ENCODE measurements at places on chromosomes 7 and 10.

GRCh38 chr7:103704701-103705100 lies 258.7 kb upstream of the SLC26A5 start:
- DNase-seq = no peak

- DNase-seq = peak; percentile 30
Observed at GRCh38 chr7:140033036-140033435, 29.7 kb downstream of the PARP12 start.

GRCh38 chr7:131010029-131010716 lies 276.2 kb upstream of the KLF14 start:
- no peak for DNase-seq

GRCh38 chr7:21011153-21011552 lies 224.5 kb upstream of the SP8 start:
- no peak for DNase-seq

DNA sequence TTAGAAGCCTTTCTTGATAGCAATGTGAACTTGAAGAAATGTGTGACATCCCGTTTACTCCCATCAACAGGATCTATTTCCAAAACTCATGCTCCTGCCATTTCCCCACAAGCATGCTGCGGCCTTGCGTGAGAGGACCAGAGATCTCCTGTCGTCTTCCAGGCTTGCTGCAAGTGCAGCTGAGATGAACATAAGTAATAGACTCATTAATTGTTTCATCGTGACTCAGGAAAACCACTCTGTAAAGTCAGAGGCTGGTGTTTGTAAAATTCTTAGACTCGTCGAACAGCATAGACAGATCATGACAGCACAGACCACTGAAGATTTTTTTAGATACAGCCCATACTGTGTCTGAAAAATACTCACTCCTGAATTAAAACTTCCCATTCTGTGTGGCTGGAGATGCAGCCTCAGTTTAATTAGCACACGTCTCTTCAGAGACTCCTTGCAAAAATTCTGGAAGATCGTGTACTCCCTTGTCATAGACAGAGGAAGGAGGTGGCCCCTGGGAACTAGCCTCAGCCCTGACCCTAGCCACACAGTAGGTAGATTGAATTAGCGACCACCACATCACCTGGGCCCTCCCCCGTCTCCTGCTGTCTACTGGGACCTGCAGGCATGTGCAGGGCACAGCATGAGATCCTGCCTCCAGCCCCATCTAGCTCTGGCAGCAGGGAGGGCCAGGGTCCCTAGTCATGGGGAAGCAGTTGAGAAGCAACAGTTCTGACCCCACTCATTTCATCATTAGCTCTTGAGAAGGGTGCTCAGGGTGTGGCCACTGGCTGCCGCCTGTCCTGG lies 226.0 kb downstream of the CELF2 start:
- no peak for DNase-seq

GRCh38 chr10:49074836-49075682 lies 40.3 kb downstream of the VSTM4 start:
- DNase-seq = no peak

- no peak for DNase-seq
Observed at GRCh38 chr7:28596245-28596935, 184.1 kb downstream of the CREB5 start.

- DNase-seq = no peak
Observed at GRCh38 chr10:14312014-14312413, 18.7 kb downstream of the FRMD4A start.

DNA sequence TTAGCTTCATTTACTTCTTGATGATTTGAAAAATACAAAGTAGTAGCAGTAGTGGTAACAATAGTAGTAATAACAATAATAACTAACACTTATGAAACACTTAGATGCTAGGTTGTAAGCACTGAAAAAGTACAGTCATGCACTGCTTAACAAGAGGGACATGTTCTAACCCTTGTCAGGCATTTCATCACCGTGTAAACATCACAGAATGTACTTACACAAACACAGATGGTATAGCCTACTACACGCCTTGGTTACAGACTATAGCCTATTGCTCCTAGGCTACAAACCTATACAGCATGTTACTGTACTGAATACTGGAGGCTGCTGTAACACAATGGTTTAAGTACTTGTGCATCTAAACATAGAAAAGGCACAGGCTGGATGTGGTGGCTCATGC lies 60.6 kb downstream of the PUS7 start:
- no peak for DNase-seq

DNA sequence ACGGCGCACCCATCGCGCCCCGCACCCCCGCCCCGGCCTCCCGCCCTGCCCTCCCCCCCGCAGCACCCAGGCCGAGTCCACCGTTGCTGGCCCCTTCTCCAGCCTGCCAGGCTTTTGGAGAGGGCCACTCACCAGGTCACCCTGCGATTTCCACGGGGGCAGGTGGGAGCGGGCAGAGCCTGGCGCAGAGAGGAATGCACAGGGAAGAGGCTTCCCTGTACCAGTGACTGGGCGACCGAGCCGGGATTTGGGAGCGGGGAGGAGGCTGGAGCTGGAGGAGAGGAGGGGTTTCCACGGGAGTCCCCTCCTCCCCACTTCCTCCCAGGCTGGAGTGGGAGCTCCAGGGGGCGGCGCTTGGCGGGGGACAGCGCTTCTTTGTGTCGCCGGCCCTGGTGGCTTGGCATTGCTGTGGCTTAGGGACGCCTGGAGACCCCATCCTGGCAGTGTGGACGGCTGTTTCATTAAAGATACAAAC lies 19.3 kb downstream of the TCAF1 start:
- DNase-seq = no peak

DNA sequence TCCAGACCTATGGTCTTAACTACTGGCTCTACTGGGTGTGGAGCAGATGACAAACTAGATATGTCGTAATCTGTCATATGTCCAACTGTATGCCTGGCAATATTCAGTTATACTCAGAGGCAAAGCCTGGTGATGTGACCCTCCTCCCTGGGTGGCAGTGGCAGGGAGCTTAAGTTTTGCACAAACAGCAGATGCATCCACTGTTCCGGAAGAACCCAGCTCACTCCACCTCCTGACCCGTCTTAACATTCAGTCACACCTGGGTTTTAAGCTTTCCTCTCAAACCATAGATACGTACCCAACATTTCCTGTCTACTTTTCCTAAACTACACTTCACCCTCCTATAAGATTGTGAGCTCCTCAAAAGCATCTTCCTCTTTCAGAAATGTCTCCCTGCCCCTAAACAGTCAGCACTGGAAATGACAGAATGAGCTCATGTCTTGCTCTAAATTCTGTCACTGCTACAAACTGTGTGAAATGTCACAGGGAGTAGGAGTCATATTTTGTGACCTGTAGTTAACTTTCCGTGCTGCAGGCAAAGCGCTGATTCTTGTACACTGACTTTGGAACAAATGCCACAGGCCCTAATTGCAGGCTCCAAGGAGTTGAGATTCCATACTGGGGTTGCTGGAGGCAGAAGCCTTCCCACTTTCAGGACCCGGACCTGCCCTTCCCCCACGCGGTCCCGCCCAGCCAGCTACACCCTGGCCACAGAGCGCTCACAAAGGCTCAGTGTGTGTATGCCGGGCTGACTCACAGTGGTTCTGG lies 23.9 kb downstream of the SCD start:
- DNase-seq = peak; percentile 84

GRCh38 chr10:34670081-34670480 lies 145.0 kb downstream of the PARD3 start:
- no peak for DNase-seq

DNA sequence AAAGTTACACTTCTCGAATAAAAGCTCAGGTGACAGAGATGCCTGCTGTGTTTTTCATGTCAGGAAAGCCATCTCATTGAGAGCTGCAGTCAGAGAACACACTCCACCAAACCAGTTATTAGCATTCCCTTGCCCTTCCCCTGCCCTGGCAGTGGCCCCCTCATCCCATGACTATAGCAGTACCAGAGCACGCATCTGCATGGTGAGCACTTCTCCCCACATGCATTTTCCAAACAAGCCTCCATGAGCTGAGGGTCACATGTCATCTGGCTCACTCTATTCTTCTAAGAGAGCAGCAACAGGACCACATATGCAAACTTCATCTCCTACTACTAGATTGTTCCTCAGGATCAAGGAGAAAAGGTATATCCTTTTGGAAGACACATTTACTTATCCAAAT lies 42.4 kb upstream of the FGL2 start:
- DNase-seq = no peak

DNA sequence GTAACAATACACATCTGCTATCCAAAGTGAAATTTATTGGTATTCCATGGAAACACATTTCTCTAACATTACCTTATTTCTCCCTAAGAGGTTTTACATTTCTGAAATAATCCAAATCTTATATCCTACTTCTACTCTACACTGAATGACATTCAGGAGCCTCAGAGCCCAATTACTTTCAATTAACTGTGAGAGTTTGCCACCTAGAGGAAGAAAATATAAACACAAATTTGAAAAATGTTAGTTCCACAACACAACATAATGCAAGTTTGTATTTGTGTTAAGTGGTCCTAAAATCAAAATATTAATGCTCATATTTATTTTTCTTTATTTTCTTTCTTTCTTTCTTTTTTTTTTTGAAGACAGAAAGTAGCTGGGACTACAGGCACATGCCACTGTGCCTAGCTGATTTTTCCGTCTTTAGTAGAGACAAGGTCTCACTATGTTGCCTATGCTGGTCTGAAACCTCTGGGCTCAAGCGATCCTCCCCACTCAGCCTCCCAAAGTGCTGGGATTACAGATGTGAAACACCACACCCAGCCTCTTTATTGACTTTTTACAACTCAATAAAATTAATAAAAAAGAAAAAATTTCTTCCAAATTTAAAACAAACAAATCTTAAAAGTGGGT lies 46.0 kb downstream of the ATAD1 start:
- DNase-seq = no peak

GRCh38 chr7:43888993-43889945 lies 17.1 kb downstream of the URGCP start:
- DNase-seq = no peak

GRCh38 chr10:2225609-2226008 lies 488.3 kb upstream of the ADARB2 start:
- DNase-seq = no peak

- DNase-seq = no peak
Observed at GRCh38 chr7:118104812-118105441, 79.0 kb upstream of the LSM8 start.

- no peak for DNase-seq
Observed at GRCh38 chr7:101362334-101363195, at the start of gene COL26A1. Gene COL26A1 (plus strand): TSS chr7:101362875. CDS start chr7:101363033, 158 bp downstream.

GRCh38 chr7:152093717-152094116 lies 68.2 kb downstream of the GALNT11 start:
- no peak for DNase-seq

GRCh38 chr7:84237533-84238173 lies 43.1 kb upstream of the SEMA3A start:
- DNase-seq = no peak

DNA sequence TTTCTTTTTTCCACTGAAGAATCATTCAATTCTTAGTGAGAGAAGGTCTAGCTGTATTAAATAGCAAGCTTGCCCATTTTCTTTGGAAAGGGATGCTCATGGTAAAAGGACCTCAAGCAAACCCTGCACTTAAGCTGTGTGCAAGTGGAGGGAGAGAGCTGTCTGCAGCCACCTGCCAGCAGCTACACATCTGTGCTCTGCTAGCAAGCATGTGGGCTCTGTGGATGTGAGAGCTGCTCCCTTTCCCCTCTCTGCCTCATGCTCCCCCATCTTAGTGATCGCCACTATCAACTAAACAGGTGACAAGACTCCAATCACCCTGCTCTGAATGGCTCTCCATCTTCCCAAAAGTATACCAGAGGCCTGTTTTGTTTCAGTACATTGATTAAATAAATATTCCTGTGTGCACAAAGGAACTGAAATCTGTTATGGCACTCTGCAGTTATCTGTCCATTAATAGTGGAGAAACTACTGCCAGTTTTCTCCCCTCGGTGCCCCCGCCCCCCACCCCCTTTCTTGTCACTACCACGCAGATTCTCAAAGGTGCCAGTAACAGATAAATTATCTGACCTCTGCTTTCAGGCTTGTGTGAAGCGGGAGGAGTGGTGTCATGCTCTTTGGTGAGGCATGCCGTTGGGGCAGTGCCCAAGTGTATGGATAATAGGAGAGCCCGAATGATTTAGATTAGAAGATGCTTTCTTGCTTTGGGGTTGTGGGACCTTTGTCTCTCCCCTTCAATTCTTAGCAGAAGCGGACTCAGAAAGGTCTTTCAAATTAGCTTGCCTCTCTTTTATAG lies 26.4 kb downstream of the AUTS2 start:
- DNase-seq = no peak

DNA sequence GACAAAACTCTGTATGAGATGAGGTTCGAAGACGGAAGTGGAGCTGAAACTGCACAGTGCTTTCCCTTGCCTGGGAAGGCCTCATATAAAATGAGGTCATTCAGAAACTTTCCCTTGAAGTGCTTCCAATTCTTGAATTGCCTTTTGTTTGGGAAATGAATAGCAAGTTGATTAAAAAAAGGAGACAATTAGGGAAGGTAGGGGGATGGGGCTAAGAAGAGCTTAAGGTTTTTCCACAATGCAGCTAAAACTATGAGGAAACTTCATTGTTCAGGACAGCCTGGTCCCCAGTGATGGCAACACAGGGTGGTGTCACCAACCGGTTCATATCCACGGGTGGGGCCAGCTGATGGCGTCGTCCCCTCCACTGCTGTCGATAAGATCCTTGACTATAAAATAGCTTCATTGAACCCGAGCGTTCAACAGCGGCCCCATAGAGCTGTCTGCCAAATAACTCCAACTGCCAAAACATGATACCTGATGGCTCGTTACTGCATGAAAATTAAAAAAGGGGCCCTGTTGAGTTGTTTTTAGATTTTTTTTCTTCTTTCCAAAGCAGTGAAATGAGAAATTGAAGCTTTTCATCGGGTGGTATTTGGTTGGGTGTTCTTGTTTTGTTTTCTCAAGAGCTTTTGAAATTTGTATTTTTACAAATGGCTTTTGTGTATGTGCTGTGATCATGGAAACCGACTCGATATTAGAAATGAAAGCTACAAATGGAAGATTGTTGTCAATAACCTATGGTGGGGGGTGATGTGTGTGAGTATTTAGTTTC lies 2.8 kb upstream of the CELF2 start:
- no peak for DNase-seq

- DNase-seq = no peak
Observed at GRCh38 chr7:45873355-45873754, 473 bp upstream of the CCDC201 start.

GRCh38 chr7:128666200-128666599 lies 5.9 kb upstream of the GARIN1A start:
- no peak for DNase-seq

DNA sequence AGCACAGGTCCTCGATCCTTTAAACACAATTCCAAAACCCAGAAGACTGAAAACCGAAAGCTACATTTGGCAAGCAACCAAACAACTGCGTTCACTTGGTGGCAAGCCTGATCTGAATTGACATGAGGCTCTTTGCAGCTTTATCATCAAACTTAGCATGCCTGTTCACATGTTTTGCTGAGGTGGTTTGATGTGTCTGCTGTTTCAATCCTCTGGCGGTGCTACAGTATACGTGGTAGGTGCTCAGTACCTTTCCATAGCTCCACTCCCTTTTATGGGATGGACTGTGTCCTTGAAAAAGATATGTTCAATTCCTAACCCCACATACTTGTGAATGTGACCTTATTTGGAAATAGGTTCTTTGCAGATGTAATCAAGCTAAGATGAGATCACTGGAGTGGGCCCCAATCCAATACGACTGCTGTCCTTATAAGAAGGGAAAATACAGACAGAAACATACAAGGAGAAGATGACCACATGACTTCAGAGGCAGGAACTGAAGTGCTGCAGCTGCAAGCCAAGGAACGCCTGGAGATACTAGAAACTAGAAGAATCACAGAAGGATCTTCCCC lies 33.4 kb downstream of the CCDC6 start:
- no peak for DNase-seq

All from activated CD8-positive, alpha-beta memory T cell treated with anti-CD3 and anti-CD28 coated beads, Interleukin-2, amount 10 ng/mL, durations not matched to agents 7 days and 5 days (primary cell).